ENCODE measurements at places on chromosomes 5 and 9.

GRCh38 chr5:94778732-94779131 is 160.3 kb downstream of the SLF1 start:
- DNase-seq, result no peak

- DNase-seq, result no peak
These were observed 138.7 kb downstream of the ALDH1A1 start for GRCh38 chr9:72814083-72814597.

- DNase-seq, result peak; percentile 5
These were observed 79.8 kb downstream of the COL27A1 start for GRCh38 chr9:114235033-114235661.

- no peak for DNase-seq
These were observed 12.0 kb upstream of the ASS1 start for GRCh38 chr9:130432796-130433167.

DNA sequence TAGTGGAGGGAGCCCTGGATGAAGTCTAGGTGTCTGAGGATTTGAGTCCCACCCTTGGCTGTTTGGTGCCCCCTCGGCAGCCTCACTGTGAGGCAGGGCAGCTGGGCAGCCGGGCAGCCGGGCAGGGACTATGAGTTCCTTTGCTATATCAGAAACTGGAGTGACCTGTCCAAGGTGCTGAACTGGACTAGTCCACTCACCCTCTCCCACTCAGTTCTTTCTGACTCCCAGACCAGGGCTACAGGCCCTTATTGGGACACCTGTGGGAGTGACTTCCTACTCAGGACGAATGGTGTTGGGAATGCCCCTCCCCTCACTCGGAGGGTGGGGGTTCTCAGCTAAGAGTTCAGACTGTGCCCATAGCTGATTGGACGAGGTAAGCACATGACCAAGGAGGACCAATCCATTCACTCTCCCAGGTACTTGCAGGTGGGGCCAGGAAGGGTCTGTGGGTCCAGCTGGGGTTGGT is 34.1 kb upstream of the RAPGEF1 start:
- DNase-seq, result peak; percentile 37

DNA sequence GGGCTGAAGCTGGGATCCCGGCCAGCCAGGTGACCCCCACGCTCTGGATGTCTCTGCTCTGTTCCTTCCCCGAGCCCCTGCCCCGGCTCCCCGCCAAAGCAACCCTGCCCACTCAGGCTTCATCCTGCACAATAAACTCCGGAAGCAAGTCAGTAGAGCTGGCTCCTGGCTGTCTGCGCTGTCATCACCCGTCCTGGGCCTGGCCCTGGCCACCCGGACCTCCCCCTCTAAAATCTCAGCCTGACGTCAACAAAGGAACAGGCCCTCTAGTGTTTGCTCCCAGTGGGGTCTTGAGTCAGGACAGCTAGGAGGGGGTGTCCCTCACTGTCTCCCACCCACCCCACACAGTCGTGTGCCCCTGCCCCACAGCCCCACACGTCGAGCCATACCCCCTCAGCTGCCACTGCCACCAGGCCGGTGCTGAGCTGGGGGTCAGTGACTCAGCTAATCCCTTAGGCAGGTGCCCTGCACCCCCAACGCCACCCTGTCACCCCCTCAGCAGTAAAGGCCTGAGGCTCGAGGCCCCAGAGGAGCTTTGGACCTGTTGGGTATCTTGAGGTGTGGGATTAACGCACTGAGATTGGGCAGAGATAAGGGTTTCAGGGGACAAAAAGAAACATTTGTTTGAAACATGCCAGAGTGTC is 1.1 kb upstream of the LCNL1 start:
- no peak for DNase-seq

- no peak for DNase-seq
These were observed 63.1 kb upstream of the CD180 start for GRCh38 chr5:67259548-67260215.

DNA sequence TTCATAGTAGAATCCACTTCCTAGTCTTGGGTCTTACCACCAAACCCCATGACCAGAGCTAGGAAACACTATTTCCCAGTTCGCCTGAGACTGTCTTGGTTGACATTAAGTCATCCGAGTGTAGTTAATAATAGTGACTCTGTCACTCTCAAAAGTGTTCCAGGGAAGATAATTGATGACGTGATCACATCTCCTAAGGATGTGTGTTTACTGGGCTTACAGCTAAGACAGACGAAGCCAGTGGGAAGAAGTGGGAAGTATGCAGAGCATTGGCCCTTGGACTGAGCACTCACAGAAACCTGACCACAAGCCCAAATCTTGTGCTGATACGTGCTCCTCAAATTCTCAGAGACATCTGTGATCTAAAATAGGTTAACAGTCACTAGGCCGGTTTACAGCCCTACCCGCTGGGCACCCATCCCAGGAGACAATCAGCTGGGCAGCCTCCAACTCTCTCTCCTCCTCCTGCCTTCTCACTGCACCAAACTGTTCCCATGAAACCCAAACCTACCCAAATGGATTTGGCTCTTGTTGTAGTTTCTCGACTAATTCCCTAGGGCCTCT is 316.6 kb downstream of the TLE1 start:
- DNase-seq, result no peak

- no peak for DNase-seq
These were observed 906.7 kb downstream of the NR2F1-AS1 start for GRCh38 chr5:92674321-92674720.

GRCh38 chr5:53965459-53965858 is 344.9 kb downstream of the ARL15 start:
- DNase-seq, result no peak

DNA sequence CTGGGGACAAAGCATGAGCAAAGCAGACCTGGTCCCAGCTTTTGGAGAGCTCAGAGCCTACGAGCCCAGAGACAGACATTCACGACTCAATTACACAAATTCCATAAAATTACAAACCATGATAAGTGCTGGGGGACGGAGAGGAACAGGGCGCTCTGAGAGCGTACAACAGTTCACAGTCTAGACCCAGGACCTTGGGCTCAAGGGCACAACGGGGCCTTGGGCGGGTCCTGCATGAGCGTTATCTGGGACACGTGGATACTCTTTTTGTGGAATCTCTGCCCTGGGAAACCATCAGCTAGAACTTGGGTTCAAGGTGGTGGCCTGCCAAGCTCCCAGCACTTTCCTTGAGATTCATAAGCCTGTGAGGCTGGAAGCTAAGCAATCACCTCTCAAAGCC is 9.4 kb upstream of the ANXA6 start:
- no peak for DNase-seq

DNA sequence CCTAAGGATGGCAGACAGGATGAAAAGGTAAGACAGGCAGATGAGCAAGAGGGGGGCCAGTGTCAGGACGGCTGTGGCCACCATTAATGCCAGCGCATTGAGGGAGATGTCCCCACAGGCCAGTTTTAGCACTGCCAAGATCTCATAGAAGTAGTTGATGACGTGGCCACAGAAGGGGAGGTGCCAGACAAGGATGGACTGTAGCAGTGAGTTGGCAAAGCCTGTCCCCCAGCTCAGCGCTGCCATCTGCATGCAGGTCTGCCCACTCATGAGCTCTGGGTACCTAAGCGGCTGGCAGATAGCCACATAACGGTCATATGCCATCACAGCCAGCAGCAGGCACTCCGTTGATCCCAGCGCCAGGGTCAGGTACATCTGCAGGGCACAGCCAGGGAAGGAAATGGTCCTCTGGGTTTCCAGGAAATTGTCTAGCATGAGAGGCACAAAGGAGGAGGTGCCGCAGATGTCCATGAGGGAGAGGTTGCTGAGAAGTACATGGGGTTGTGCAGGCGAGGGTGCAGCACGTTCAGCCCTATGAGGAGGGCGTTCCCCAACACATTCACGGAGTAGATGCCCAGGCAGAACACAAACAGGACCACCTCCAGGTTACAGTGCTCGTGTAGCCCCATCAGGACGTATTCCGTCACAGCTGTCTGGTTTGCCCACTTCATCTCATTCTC is 10.8 kb downstream of the OR13J1 start:
- no peak for DNase-seq

GRCh38 chr5:154698763-154699162 is 56.4 kb upstream of the LARP1 start:
- no peak for DNase-seq

GRCh38 chr5:3393920-3394597 is 201.6 kb upstream of the IRX1 start:
- DNase-seq, result no peak

- DNase-seq, result no peak
These were observed 24.3 kb upstream of the AFF4 start for GRCh38 chr5:132987531-132988408.

GRCh38 chr9:16640649-16641048 is 229.8 kb downstream of the BNC2 start:
- DNase-seq, result no peak

- DNase-seq, result no peak
These were observed 311.1 kb upstream of the IRX1 start for GRCh38 chr5:3284506-3284905.

DNA sequence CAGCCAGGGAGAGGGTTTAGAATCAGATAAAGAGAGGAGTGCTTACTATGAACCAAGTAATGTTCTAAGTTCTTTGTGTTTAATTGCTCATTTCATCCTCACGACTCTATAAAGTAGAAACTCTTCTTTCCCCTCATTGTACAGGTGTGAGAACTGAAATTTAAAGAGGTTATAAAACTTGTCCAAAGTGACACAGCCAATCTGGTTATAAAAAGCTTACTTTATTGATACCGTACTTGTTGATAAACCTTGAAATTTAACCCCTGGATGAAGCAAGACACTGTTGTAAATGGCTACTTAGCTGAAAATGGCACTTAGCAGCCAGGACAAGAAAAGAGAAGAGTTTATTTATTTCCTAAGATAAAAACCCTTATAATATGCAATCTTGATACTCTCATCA is 702.4 kb downstream of the KCTD16 start:
- no peak for DNase-seq

Measured in stimulated activated CD4-positive, alpha-beta T cell treated with anti-CD3 and anti-CD28 coated beads, Interleukin-15, amount 100 ng/mL, for 24 hours (primary cell).